ENCODE measurements at places on chromosomes 2 and 18.

- DNase-seq = no peak
These were observed 31.4 kb downstream of the POLR1A start for GRCh38 chr2:86074256-86074655.

- no peak for DNase-seq
These were observed 129.2 kb downstream of the HNMT start for GRCh38 chr2:138093455-138093854.

- DNase-seq = no peak
These were observed 456.5 kb upstream of the CWC22 start for GRCh38 chr2:180463608-180464007.

DNA sequence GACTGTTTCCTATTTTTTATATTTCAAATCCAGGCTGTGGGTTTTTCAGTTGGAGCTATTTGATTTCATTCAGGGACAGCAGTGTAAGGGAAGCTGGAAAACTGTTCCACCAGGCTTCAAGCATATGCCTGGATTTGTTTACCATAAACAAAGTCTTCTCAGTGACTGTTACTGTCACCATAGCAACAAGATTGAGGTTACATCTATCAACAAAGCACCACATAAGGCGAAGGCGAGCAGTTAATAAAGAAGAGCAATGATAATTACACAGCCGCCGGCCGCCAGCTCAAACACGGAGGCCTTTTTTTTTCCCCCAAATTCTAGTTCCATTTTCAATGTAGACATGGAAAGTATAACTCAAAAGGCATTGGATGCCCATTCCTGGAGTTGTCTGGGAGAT lies 553.7 kb upstream of the SYT4 start:
- no peak for DNase-seq

DNA sequence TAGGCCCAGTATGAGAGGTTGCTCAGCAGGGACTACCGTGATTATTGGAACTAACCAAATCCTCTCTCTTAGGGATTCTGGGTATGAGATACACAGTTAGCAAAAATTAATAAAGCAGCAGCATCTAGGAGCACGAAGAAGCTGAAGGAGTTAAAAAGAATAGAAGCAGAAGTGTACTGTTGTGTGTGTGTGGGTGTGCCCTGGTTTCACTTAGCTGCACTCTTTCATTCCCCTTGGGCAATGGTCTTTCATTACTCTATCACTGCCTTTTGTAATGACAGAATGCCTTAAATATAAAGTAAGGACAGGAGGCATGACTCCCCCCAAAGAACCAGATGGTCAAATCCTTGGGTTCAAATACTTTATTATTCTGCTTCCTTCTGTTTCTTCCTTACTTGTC lies 115.9 kb upstream of the CD302 start:
- DNase-seq = no peak

- no peak for DNase-seq
These were observed 51.9 kb upstream of the PCBP1 start for GRCh38 chr2:70035344-70035844.

- no peak for DNase-seq
These were observed 31.7 kb downstream of the SDC1 start for GRCh38 chr2:20193185-20193584.

DNA sequence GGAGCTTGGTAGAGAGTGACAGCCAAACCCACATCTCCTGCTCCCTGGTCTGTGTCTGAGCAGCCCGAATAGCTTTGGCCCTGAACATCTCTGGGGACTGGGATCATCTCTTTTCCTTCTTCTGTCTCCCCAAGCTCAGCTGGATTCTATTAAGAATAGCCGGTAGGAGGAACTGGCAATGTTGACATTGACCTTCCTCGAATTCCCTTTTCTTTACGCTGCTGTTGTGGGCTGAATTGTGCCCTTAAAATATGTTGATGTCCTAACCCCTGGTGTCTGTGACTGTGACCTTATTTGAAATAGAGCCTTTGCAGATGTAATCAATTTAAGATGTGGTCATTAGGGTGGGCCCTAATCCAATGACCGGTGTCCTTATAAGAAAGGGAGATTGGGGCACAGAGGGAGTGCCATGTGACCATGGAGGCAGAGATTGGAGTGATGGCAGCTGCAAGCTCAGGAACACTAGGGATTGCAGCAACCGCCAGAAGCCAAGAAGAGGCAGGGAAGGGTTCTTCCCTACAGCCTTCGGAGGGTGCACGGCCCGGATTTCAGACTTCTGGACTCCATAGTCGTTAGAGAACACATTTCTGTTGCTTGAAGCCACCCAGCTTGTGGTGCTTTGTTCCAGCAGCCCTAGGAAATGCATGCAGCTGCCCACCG lies 5.8 kb upstream of the SFTPB start:
- DNase-seq = no peak

All from glutamatergic neuron (in vitro differentiated cells).